Omental fat pad (tissue), 4 donors: ENCODE measurements at places on chromosomes 4 and X.

GRCh38 chr4:1290165-1290977 is 680 bp downstream of the MAEA start:
- DNase-seq = no peak

- no peak for DNase-seq
These were observed 42.0 kb downstream of the MAP7D3 start for GRCh38 chrX:136209016-136209738.

DNA sequence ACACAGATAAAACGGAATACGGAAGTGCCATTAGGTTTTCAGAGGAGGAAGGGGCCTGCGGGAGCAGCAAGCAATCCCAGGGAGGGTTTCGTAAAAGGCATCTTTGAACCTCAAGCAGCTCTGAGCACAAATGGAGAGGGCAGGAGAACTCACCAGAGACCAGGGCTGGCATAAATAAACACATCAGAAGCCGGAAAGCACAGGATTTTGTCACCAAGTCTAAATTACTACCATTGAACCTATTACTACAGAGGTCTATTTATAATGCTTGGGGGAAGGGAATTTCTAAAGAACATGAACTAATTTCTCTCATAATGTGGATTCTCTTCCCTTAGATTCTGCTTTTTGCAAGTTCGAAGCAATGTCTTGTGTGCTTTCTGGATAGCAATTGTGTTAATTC is 39.6 kb upstream of the MBTPS2 start:
- no peak for DNase-seq

DNA sequence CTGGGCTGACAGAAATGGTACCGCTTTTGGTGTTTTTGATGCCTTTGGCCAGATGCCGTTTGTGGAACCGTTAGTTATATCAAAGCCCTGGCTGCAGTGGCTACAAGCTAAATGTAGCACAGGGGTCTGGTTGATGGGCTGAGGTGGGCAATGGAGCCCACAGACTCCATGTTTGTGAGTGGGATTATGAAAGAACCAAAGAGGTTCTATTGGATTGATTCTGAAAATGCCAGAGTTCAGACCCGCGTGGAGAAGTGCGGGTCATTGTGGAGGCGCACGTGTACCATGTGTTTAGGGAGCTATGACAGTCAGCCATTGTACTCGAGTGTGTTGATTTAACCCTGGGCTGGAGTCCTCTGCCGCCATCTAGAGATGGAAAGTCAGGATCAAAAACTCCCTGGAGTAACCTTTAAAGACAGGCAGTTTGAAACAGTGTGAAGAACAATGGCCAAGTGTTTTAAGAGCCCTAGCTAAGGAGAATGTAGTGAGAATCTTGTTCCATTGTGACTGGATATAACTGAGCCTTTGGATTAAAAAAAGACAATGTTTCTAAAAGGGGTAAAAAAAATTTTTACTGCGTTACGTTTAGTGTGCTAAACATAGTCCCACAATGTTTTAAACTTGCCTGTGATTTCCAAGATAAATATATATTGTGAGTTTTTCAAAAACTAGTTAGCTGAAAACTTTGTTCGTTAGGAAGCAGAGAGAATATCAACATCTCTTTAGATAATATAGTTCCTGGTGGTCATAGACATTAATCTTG is 12.7 kb downstream of the ART3 start:
- DNase-seq = no peak

DNA sequence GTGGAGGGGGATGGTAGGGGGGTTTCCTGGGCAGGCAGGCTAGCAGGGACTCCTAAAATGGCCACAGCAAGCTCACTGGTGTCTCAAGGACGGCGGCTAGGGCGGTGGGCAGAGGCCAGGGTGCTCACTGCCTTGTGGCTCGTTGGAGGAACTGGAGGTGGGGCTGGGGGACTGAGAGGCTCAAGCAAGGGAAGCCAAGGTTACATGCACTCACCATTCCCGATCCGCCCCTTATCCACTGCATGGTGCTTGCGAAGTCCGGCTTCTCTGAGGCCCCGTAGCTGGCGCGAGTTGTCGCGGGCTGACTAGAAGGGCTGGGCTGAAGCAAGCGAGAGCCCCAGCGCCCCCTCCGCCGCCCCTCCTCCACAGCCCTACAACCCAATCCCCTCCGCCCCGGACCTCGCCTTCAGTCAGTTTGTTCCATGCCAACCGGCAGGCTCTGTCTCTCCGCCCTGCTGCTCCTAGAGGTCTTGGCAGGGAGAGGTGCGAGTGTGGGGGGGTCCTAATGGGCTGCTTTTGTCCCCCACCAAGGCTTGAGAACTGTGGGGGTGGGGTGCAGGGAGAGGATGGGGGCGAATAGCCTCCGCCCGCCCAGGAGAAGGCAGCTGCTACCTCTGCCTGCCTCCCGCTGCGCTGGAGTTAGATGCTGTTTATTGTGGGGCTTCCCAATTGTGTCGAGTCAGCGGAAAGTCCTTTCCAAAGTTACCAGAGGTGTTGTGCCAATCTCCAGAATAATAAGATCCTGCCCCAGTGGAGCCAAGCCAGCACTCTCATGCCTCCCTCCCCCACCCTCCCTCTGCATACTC is at the start of gene ARHGEF9:
Gene ARHGEF9, minus strand, starts transcription at position 313 of the 806 bp plus-strand sequence. Its CDS starts 69 bp downstream, at position 244.
- no peak for DNase-seq

GRCh38 chrX:103498786-103499185 is 20.5 kb downstream of the RAB40A start:
- no peak for DNase-seq

- DNase-seq = no peak
These were observed 20.7 kb upstream of the BCLAF3 start for GRCh38 chrX:20011608-20012007.

GRCh38 chr4:10196191-10196590 is 79.6 kb upstream of the WDR1 start:
- DNase-seq = no peak

- no peak for DNase-seq
These were observed 15.0 kb downstream of the UGT8 start for GRCh38 chr4:114613560-114613959.

DNA sequence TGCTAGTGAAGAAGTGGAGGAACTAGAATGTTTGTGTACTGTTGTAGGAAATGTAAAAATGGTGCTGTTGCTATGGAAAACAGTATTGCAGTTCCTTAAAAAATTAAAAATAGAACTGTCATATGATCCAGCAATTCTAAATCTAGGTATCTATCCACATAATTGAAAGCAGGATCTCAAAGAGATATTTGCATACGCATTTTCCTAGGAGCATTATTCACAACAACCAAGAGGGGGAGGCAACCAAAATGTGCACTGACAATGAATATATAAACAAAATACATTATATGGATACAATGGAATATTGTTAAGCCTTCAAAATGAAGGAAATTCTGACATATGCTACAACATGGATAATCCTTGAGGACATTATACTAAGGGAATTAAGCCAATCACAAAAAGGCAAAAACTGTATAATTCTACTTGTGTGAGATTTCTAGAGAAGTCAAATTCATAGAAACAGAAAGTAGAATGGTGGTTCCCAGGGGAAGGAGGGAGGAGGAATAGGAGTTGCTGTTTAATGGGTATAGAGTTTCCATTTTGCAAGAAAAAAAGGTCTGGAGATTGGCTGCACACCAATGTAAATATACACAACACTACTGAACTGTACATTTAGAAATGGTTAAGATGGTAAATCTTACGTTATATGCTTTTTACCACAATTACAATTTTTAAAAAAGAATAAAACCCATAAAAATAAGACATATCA is 35.6 kb upstream of the KCNE5 start:
- no peak for DNase-seq

DNA sequence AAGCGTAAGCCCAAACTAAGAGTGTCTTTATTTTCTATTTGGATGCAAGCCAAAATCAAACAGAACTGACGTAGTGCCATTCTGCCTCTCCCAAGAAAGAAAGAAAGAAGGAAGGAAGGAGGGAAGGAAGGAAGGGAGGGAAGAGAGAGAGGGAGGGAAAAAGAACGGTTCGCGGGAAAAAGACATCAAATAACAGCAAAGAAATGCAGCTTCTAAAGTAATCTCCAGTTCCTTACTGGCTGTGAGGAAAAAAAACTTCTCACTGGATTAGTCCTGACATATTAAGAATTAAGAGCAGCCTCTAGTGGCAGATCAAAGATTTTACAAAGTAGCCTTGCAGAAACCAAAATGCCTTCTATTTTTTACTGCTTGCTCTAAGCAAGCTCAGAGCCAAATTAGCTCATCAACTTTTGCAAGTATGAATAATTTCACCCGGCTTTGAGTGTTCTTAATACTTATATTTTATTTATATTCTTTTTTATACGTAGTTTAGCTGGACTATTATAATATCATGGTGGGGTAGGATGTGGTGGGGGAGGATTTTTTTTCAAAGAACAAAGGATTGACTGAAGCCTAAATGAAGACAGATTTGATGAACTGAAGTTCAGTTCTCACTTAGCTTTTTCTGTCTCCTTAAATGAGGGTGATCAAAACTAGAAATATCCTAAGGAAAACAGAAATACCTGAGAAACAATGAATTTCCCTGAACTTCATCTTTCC is 36.6 kb downstream of the PITX2 start:
- no peak for DNase-seq

- no peak for DNase-seq
These were observed 212.7 kb upstream of the FMR1 start for GRCh38 chrX:147699061-147699460.

DNA sequence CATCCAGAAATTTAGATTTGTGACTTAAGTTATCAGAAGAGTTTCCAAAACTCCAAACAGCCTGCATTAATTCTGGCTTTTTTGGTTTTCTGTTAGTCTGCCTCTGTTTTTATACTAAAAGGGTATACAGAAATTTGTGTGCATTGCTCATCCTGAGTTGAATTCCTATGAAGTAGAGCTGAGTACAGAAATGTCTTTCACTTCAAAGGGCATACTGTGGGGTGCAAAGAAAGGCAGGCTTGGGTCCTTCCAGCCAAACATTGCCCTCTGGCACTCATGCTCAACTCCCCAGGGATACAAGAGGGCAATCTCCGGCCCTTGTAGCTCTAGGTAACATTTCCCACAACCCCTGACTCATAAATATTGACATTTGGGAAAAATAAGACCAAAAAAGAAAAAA is 27.6 kb upstream of the TMEM184C start:
- DNase-seq = no peak

GRCh38 chr4:122542411-122543236 is 78.2 kb downstream of the IL21 start:
- DNase-seq = no peak

DNA sequence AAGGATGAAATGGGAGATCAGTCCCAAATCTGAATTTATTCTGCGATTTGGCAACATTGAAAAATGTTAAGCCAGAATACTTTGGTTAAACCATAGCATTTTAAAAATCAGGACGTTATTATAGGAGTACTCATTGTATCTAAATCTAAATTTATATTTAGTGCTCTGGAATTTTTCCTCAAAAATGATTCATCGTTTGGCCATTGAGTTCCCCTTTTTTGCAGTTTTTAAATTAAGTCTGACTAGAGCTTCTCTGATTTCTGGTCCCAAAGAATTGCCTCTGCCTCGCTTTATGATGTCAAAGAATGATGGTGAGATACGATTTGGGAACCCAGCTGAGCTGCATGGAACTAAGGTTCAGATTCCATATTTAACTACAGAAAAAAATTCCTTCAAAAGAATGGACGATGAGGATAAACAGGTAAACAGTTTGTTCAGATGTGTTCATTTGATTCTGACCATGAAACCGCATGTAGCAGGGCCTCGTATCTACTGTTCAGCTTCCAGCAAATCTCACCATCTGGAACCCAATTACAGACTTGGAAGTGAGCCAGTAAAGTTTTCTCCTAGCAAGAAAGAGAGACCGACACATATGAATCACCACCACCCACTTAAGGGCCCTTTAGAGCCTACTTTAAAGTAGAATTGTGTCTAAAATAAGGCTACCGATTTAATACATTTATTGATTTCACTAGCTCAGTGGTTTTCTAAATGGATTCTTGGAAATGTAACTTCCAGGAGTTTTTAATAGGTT is 75.6 kb downstream of the REPS2 start:
- no peak for DNase-seq

GRCh38 chr4:169791062-169791461 is 33.3 kb upstream of the HPF1 start:
- no peak for DNase-seq

- DNase-seq = no peak
These were observed 257.0 kb upstream of the AGTR2 start for GRCh38 chrX:115913575-115913974.

GRCh38 chr4:172826346-172826745 is 342.3 kb upstream of the GALNT7 start:
- DNase-seq = no peak

GRCh38 chrX:128601706-128602105 is 549.5 kb upstream of the ACTRT1 start:
- no peak for DNase-seq

- no peak for DNase-seq
These were observed 608 bp downstream of the TAF1 start for GRCh38 chrX:71366674-71367256.

GRCh38 chrX:20527558-20528011 is 260.9 kb upstream of the RPS6KA3 start:
- no peak for DNase-seq

DNA sequence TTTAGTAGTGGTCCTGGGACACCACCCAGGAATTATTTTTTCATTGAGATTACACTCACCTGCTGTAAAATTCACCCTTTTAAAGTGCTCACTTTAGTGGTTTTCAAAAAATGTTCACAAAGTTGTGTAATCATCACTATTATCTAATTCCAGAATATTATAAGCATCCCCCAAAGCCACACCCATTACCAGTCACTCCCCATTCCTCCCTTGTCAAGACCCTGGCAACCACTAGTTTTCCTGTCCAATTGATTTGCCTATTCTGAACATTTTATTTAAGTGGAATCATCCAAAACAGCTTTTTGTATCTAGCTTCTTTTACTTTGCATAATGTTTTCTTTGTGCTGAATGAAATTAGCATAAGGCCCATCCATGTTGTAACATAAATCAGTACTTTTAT is 12.7 kb upstream of the CXCL6 start:
- no peak for DNase-seq

DNA sequence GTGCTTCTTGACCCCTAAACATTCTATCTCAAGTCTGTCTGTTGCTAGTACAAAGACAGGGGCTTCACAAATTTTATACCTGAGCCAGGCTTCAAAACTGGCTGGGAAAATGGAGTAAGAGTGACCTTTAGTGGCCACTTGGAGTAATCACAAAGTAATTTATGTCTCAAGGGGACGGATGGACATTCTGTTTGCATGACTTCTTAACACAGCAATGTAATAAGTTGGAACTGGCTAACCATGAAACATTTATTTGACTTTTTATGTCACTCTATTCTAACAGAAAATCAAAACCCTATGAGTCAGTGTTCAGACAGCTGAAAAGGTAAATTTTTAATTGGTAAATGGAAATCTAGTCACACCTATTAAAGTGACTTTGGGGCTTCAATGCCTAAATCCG is 600.6 kb downstream of the ANKRD50 start:
- DNase-seq = no peak

DNA sequence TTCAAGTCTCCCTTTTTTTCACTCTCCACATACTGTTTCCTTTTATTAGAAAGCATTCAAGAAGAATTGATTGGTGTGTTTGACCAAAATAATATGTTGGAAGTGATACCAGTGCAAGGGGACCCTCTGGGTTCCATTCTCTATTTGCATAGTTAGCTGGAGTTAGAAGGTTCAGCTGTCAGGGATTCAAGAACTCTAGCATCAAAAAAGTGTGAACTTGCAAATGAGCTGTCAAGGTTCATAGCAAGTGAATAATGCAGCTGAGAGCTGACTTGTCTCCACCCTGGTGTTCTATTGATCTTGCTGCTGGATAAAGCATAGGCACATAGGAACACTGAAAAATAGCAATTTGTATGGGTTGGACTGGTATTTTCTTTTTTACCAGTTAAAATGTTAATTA is 73.2 kb downstream of the SORBS2 start:
- no peak for DNase-seq

GRCh38 chrX:6983207-6983955 is 164.1 kb upstream of the STS start:
- DNase-seq = no peak
